ENCODE measurements at places on chromosomes 2 and 18.

DNA sequence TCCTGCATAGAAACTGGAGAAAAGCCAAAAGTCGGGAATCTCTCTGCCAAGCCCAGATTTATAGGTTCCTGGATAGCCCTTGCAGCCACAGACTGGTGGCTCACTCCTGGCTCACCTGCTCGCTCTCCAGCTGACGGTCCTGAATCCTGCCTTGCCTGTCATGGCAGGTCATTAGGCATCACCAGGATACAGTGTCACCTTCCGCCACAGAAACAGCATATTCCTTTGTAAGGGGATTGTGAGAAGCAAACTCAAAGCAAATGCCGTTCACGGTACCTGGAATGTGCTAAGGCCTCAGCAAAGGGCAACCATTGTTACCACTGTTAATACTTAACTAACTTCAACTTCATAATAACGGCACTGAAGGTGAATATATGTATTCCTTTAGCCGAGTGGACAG, 57.1 kb upstream of the GPR45 start:
- no peak for DNase-seq

- DNase-seq, result no peak
Measured at GRCh38 chr2:172087780-172088244, 2.5 kb downstream of the DLX1 start.

- DNase-seq, result no peak
Measured at GRCh38 chr2:73202156-73203054, at the start of gene NOTO. NOTO (plus strand) TSS chr2:73202574; CDS start chr2:73202667, 93 bp downstream.

DNA sequence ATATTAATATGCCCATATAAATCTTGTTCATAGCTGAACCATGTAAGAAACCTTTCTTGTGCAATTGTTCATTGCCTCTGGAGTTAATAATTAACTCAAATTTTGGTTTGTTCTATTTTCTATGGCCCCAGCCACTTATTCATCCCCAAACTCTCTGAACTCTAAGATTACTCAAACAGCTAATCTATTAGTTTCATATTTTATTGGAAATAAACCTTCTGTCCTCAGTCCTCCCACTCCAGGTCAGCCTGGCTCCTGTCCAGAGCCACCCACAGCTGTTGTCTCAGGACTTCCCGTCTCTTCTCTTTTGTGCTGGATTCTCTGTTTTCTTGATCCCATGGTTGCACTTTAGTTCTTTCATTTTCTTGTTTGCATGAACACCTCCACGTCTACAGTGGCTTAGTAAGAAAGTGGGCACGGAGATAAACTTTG, 4.4 kb upstream of the RNF103 start:
- DNase-seq, result no peak

- DNase-seq, result no peak
Measured at GRCh38 chr2:128644718-128645256, 326.1 kb upstream of the HS6ST1 start.

DNA sequence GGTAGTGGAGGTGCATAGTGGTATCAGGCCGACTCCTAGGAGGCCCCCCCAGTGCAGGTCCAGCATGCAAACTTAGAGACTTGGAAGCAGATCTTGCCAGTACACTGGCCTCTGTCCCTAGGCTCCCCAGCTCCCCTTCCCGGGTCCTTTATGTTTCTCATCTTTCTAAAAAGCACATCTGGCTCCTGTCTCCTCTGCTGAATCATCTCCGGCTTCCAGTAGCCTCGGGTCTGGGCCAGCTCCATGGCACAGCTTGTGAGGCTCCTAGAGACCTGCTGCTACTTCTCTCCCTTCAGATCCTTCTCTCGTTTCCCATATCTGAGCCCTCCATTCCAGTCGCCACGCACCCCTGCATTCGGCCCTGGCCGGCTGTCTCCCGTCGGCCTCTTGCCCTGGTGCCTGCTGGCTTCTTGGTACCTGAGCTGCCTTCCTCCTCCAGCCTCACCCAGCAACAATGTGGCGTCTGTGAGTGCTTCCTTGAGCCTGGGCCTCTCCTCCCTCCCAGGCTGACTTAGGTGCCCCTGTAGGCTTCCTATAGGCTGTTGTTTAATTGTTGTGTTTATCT, 6.6 kb downstream of the TRAF3IP1 start:
- DNase-seq, result no peak

- DNase-seq, result peak; percentile 62
Measured at GRCh38 chr2:27369471-27370025, 590 bp downstream of the EIF2B4 start.

DNA sequence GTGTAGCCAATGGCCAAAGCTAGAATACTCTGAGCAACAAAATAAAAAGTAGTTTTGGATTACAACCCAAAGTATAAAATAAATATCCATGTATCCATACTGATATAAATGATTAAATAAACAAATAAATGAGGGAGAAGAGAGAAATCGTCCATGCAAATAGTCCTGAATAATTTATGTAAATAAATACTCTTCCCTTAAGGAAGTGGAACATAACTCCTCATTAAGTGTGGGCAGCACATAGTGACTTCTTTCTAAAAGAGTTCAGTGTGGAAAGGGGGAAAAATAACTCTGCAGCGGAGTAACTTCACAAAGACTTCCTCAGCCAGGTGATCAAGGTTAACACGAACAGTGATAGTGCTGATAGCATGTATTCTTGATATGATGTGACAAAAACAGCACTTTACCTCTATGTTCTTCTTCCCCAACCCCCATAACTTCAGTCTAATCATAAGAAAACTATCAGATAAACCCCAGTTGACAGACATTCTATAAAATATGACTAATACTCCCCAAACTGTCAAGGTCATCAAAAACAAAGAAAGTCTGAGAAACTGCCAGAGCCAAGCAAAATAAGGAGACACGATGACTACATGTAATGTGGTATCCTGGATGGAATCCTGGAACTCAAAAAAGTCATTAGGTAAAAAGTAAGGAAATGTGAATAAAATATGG, 30.7 kb downstream of the METTL8 start:
- DNase-seq, result no peak

DNA sequence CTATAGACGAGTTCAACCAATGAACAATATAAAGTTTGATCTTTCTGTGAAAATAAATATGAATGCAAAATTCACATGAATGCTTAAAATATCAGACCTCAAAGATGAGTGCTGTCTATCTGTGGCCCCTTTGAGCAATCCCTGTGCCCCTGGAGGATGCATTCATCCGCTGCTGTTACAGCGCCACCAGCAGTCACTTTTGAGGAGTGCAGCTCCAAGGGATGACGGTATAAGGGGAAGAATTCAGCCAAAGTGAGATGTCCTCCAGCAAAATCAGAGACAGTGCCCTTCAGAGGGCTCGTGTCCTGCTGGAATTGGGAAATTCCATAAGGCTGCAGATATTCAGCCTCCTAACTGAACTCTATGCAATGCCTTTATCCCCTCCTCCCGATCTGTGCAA, 12.0 kb upstream of the CHRNA1 start:
- no peak for DNase-seq

DNA sequence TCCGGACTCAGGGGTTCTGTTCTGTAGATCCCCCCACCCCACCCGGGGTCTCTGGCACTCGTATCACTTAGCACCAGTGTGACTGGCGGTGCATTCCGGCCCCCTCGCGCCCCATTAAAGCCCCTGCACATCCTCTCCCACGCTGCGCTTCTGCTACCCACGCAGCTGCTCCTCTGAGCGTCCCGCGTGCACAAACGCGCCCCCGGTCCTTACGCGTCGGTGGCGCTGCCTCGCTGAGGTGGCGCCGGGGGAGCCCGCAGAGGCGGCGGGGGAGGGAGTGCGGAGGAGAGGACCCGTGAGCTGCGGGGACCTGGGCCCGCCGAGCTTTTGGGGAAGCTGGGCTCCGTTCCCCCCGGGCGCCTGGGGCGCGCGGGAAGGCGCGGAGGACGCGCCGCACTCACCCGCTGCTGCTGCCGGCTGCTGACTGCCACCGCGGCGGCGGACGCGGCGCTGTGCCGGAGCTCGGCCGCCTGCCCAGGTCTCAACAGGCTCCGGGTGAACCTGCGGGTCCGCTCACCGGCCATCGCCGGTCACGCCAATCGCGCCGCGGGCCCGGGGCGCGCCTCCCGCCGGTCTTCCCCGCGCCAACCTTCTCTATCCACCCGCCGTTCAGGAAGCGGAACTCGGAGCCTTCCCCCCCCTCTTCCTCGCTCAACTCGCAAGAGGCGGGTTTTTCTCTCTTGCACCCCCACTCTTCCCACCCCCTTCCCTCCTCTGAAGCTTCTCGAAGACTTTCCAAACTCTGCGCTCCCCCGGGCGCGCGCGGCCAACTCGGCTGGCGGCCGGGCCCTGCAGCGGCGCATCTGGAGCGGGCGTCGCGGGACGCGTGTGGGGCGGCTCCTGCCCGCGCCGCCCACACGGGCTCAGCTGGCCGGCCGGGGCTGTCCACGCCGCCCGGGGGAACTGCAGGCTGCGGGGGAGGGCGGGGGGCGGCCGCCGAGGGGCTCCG, at the start of gene DOCK10:
Gene DOCK10 (minus strand): TSS at position 618 of the 949 bp plus-strand sequence. CDS start 94 bp downstream, at position 524.
- peak; percentile 51 for DNase-seq

DNA sequence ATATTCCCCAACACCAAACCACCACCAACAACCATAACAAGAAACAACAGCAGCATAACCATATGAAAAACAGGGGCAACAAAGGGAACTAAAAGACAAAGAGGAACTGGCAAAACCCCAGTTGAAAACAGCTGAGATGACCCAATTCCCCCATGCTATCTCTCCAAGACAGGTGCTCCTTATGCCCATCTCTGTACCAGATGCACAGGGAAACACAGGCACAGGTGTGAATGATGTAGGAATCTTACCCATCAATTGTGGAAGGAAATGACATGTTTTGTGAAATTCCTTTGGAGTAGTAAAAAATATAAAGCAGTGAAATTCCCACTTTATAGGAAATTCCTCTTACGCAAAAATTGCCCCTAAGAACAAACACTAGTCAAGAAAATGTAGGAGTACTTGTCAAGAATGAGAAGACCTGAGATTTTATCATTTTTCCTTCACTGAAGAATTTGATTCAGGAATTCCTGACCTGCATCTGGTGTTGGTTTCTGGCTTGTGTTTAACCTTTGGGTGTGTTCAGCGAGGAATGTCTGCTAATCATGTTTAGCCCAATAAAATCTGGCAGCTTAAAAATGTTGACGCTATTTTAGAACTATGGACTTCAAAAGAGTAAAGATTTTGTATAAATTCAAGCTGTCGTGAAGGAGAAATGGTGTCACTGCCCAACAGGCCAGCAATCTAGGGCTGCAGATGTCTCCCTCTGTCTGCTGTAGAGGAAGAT, 67.7 kb upstream of the ARHGAP28 start:
- no peak for DNase-seq

DNA sequence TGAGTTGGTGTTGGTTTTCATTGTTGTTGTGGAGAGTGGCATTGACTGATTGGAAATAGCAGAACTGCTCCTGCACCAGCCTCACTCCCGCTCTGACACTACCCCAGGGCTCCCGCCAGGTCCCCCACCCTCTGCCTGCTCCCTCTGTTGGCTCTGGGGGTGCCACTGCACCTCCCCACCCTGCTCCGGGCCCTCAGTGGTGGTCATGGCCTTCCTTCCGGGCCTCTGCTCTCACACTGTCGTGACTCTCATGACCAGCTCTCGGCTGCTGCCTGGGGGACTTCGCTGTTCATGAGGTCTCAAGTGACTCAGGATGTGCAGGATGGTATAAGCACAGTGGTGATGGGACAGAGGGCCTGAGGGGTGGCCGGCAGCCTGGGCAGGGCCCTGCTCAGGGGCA, 113.2 kb downstream of the MARCHF4 start:
- DNase-seq, result no peak

DNA sequence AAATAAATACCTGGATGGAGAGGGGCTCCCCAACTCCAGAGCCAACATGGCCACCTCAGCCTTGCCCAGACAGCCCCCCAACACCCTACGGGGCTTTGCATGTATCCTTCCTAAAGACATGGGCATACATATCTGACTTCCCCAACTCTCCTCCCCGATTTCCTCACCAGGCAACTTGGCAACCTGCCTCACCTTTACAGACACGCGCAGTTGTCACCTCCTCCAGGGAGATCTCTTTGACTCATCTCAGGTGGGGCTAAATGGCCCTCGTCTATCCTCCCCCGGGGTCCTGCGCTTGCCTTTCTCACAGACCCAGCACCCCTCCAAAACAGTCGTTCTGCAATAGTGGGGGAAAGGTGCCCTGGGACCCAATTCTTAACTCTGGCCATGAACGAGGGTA, 10.6 kb upstream of the BIN1 start:
- DNase-seq, result no peak

GRCh38 chr2:240460781-240461431, 25.4 kb downstream of the GPC1 start:
- no peak for DNase-seq

GRCh38 chr2:52749764-52750163, 1017.8 kb upstream of the CHAC2 start:
- DNase-seq, result no peak

DNA sequence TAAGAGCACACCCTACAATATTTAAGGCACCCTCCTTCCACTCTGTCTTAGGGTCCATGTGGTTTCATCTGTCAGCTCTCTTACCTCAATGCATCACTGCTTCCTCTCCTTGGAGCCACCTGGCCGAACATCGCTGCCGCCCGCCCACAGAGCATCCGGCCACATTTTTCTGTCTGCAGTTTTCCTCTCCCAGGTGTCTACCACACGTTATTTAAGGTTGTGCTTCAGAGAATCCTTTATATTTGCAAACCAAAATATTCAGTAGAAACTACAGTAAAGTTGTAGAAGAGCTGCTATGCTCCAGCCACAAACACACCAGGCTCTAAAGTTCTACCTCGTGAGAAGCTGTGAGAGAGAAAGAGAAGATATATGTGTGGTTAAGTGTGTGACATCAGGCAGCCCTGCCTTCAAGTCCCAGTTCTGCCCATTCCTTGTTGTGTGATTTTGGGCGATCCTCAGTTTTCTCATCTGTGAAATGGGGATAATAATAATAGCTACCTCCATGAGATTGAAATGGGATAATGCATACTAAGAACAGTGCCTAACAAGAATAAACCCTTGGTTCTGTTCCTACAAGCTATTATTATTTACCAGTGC, 4.9 kb upstream of the STK17B start:
- peak; percentile 74 for DNase-seq

DNA sequence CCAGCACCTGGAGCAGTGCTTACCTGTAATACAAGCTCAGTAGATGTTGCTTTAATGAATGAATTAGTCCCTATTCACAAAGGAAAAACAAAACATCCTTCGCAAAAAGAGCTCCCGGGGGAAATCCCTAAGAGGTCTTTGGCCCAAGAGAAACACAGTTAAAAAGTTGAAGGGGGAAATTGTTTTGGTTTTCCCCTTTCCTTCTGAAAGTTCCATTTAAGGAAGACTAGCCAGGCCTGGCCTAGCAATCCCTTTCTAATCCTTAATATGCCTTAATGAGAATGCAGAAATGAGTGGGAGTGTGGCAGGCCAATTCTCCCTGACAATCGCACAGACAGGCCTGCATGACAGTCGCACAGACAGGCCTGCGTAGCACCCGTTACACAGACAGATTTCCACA, 33.5 kb upstream of the REL start:
- DNase-seq, result no peak

GRCh38 chr2:223815884-223816570, 21.4 kb downstream of the AP1S3 start:
- no peak for DNase-seq

GRCh38 chr2:25964891-25965290, 17.4 kb downstream of the KIF3C start:
- DNase-seq, result no peak

- no peak for DNase-seq
Measured at GRCh38 chr2:68806511-68807109, 64.6 kb downstream of the BMP10 start.

Measured in activated naive CD4-positive, alpha-beta T cell (primary cell).